Fibroblast of skin of right biceps (primary cell): ENCODE measurements at places on chromosomes 7 and 10.

- DNase-seq, result no peak
These were observed 94.9 kb upstream of the TCF7L2 start for GRCh38 chr10:112855134-112855533.

DNA sequence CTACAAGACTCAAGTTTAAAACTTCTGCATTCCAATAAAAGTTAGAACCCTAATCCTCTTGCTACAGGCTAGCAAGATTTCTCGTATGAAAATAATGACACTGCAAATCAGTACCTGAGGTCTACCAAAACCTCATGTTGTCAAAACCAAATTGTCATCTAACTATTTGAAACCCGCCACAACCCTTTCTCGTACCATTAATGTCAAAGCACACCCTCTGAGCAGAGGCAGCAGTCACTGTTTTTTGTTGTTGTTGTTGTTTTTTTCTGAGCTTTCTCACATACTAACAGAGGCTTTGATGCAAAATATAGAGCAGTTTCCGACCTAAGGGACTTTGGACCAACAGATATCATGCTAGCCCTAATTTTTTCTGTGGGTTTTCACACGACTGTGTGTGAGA lies 563.9 kb upstream of the C7orf33 start:
- DNase-seq, result no peak

DNA sequence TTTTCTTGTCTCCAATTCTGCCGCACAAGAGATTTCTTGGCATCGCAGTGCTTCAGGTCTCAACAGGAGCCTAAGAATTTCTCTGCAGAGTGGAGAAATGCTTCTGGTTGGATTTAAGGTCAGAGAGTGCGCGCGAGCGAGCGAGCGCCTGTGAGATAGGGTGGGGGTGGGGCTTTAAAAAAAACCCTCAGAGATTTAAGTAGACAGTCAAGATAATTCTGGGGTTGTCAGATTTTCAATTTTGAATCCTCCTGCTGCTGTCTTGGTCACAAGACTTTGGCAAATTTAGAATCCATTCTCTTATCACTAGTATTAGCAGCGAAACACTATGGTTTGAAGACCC lies 49.7 kb downstream of the CPEB3 start:
- peak; percentile 16 for DNase-seq

DNA sequence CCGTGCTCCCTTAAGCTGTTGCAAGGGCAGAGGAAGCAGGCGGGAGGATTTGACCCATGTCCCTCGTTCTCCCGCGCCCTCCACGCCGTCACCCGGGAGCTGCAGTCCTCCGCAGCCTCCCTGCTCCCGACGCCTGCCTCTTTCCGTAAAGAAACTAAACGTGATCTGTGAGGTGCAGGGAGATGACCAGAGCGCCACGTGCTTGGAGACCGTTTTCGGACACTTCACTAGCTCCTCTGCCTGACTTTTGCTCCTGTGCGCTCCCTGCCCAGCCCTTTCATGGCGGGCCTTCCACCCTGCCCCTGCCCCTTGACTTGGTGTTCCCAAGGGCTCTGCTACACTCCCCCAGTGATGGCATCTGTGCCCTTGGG lies 171.2 kb downstream of the LSM5 start:
- DNase-seq, result no peak

GRCh38 chr10:1980459-1980858 lies 243.1 kb upstream of the ADARB2 start:
- DNase-seq, result no peak

DNA sequence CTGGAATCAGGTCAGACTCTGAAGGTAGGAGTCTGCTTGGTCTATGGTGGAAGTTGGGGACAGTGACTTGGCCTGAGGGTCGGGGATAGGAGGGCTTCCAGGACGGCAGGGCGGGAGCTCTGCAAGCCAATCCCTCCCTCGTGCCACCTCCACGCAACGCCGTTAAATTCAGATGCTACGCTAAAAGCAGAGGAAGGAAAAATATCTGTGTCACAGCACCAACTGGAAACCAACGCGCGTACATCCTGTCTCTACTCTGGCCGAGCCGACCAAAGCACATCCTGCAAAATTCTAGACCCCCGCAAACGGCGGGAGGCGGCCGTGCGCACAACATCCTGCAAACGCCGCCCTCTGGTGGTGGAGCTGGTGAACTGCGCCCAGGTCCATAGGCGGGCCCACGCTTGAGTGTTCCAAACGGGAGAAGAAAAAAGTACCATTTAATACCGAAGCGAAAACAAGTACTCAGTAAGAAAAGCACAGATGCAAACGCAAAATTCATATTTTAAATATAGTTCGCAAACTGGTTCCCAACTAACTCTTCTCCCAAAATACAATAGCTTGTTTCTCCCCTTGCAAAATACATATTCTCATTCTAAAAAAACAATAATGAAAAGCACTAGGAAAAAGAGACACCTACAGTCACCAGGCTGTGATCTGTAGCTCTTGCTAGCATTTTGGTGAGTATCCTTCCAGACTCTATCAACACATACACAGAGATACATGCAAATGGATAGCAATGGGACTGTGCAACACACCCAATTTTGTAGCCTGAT lies 45.7 kb upstream of the HSPA12A start:
- peak; percentile 76 for DNase-seq

DNA sequence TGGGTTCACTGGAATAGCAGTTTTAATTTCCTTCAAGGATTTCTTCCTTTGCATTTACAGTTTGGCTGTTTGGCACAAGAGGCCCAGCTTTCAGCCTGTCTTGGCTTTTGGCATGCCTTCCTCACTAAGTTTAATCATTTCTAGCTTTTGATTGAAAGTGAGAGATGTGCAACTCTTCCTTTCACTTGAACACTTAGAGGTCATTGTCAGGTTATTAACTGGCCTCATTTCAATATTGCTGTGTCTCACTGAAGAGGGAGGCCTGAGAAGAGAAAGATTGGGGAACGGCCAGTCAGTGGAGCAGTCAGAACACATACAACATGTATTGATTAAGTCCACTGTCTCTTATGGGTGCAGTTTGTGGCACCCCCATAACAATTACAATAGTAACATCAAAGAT lies 33.9 kb downstream of the PTTG1IP2 start:
- no peak for DNase-seq

GRCh38 chr7:129657363-129657762 lies 45.8 kb downstream of the NRF1 start:
- DNase-seq, result no peak

- DNase-seq, result no peak
These were observed 169.5 kb upstream of the CHRM2 start for GRCh38 chr7:136698977-136699376.

- peak; percentile 97 for DNase-seq
These were observed 26.4 kb upstream of the SRGN start for GRCh38 chr10:69061305-69062161.

GRCh38 chr7:156732091-156732625 lies 91.6 kb downstream of the RNF32 start:
- peak; percentile 8 for DNase-seq

- DNase-seq, result no peak
These were observed 180.1 kb upstream of the MKLN1 start for GRCh38 chr7:131147604-131148003.

DNA sequence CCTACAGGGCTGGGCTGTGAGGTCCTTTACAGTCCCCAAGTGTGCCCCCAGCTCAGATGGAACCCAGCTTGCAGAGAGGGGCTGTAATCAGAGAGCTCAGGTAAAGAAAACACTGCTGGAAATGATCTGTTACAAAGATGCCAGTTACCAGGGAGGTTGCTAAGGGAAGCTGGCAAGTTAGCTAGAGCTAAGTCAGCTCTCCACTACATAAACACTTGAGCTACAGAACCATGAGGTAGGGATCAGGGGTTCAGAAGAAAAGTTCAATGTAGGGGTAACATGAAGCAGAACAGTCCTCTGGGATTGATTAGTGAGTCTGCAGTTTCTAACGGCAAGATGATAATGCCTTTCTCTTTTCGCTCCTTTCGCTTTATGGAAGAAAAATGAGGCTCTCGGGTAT lies 53.1 kb upstream of the TM9SF3 start:
- no peak for DNase-seq

DNA sequence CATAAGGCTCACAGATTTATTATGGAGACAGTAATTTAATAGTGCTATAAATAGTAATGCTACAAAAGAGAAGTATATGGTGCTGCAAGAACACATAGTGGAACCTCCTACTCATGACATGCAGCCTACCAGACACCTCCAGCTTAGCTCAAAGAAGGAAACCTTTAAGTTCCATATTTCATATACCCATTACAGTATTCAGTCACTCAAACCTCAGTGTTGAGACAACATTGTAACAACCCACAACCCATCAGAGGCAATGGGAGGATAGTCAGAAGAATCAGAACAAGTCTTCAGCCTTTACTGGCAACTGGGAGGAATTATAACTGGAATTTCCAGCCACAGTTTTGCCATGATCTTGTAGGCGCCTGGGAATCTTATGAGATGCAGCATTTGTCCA lies 186.3 kb upstream of the VSTM2A start:
- no peak for DNase-seq

DNA sequence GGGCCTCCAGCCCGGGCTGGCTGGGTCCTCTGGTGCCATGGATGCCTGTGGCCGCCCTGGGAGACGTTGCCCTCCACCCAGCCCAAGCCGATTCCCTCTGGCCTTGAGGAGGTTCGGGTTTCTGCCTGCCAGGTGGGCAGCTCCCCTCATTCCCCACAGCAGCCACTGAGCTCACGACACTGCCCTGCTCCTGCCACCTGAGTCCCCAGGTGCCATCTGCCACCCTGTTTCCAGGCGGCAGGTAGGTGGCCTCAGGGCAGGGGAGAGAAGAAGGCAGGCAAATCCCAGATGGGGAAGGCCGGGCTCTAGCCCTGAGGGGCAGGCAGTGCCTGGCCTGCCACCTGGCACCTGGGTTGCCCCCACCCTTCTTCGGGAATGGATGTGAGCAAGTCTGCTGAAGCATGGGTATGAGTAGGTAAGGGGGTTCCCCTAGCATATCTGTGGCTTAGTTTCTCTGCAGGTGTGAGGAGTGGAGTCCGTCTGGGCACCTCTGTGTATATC lies 92.2 kb upstream of the PPIF start:
- DNase-seq, result no peak

- DNase-seq, result peak; percentile 7
These were observed 1.0 kb upstream of the LRRTM3 start for GRCh38 chr10:66924674-66925345.

DNA sequence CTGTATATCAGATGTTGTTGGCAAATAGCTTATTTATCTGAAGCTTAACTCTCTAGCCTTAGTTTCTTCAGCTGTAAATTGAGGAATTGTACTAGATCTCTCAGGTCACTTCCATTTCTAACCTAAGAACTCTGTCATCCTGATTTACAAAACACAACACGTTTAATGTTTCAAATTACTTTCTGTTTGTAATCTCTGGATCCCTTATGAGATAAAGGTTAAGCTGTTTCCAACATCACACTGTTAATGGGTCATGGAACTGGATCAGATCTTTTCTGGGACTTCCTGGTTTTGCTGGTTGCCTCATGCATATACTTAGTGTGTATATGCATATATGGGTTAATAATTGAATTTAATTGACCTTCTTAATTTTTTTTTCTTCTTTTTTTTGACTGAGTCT lies 9.9 kb downstream of the SAMD8 start:
- no peak for DNase-seq

DNA sequence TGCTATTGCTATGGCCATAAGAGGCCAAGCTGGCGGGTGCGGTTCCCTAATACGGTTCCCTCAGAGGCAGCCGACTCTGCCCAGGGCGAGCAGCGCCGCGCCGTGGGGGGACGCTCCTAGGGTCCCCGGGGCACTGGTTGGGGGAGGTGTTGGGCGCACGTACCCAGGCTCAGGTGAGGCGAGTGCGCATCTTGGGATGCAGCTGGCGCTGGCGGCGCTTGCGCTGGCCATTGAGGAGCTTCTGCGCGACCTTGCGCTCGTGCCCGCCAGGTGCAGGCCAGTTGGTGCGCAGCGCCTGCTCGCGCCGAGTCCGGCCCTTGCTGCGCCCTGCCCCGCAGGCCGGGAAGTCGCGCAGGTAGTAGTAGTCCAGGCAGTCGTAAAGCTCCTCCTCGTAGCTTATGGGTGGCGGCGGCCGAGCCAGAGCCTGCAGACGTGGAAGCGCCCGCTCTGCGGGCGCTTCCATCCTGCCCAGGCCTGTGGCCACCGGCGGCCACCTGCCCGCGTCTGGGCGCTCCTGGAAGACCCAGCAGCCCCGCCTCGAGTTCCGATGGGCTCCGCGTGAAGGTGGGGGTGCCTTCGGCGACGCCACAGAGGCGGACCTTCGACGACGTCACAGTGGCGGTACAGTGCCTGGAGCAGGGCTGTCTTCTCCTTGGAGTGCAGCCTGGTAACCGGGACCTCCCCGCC lies at the start of gene NUPR2:
Gene NUPR2 (minus strand): TSS at position 566 of the 687 bp plus-strand sequence. CDS start 103 bp downstream, at position 463.
- no peak for DNase-seq

DNA sequence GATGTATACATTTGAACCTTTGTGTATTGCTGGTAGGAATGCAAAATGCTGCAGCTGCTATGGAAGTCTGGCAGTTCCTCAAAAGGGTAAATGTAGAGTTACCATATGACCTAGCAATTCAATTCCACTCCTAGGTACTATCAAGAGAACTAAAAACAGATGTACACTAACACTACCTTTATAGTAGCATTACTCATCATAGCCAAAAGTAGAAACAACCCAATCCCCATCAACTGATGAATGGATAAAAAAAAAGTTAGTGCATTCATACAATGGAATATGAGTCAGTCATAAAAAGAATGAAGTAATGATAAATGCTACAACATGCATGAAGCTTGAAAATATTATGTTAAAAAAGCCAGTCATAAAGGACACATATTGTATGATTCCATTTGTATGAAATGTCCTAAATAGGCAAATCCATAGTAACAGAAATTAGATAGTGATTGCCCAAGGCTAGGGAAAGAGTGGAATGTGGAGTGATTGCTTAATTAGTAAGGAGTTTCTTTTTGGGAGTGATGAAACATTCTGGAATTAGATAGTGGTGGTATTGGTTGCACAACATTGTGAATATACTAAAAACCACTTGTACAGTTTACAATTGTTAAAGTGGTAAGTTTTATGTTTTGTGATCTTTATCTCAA lies 96.4 kb upstream of the AOAH start:
- DNase-seq, result peak; percentile 43

DNA sequence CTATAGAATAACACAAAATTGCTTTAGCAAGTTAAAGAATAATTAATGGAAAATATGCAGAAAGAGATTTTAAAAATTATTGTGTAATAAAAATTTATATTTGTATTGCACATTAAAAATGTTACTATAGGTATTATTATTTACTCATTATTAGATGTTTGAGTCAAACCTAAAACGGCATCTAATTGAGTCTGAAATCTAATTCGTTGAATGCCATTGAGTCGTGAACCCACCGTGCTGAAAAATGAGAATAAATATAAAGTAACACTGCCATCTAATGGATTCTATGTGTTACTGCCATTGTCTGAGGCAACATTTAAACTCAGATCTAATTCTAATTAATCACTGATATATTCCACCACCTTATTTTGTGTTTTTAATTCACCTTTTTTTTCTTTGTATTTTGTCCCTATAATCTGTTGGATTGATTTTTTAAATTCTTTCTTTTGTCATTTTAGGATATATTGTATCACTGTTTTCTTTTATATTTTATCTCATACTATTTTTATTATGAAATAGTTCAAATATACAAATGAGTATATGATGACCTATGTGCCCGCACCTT lies 62.2 kb downstream of the SAMD9 start:
- peak; percentile 55 for DNase-seq
